ENCODE measurements at places on chromosomes 16 and 17.

DNA sequence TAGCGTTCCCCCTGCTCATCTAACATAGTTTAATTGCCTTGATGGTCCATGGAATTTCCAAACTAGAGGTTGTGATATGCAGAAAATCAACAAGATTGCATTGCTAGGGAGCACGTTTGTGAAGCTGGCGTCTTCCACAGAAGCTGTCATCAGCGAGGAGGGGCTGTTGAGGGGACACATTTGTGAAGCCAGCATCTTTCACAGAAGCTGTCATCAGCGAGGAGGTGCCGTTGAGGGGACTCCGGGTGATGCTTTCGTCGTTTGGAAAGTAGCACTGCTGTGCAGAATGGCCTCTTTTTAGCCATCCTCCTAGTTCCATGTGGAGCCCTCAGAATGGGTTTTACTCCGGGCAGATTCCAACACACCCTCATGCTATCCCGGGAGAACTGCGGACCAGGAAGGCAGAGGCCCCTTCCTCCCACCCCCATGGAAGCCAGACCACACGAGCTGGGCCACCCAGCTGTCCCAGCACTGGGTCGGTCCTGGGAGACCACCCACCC is 119.6 kb upstream of the CHMP6 start:
- DNase-seq, result no peak

- no peak for DNase-seq
These were observed 73.6 kb downstream of the SOCS1 start for GRCh38 chr16:11182411-11182810.

DNA sequence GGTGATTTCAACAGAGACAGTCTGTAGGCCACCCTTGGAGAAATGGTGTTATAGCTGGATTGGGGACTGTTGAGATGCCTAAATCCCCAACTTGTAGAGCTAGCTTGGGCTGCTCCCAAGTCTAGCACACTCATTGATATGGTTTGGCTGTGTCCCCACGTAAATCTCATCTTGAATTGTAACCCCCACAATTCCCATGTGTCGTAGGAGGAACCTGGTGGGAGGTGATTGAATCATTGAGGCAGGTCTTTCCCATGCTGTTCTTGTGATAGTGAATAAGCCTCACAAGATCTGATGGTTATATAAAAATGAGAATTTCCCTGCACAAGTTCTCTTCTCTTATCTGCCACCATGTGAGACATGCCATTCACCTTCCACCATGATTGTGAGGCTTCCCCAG is 536.0 kb downstream of the CDH13 start:
- no peak for DNase-seq

GRCh38 chr16:46976550-46976949 is 3.1 kb upstream of the DNAJA2 start:
- no peak for DNase-seq

DNA sequence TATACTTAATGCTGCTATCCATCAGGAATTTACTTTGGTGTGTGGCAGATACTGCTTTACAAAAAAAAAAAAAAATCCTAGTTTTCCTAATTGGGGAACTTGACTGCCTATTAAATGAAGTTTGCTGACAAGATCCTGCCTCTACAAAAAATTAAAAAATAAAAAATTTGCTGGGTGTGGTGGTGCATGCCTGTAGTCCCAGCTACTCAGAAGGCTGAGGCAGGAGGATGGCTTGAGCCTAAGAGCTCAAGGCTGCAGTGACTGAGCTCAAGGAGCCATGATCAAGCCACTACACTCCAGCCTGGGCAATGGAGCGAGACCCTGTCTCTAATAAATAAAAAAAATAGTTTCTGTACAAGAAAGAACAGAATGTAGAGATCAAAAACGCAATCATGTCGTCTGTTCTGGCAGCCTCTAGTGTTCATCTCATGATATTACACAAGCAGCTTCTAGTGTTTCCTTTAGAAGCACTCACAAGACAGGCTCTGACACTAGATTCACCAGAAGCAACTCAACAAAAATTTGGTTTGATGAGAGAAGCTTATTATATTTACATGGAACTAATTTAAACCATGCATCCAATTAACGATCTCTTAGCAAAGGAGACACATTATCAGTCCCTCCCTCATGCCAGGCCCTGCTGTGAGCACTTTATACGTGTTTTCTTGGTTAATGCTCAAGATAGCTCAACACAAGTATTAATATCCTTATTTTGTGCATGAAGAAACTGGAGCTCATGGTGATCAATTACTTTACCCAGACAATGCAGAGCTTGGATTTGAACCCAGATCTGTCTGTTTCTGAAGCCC is 6.8 kb upstream of the KRTAP17-1 start:
- no peak for DNase-seq

GRCh38 chr17:65277576-65277975 is 140.4 kb downstream of the RGS9 start:
- no peak for DNase-seq

- DNase-seq, result no peak
These were observed 24.5 kb downstream of the RCVRN start for GRCh38 chr17:9880582-9880999.

- no peak for DNase-seq
These were observed 101.4 kb downstream of the TNFRSF13B start for GRCh38 chr17:16870253-16871245.

DNA sequence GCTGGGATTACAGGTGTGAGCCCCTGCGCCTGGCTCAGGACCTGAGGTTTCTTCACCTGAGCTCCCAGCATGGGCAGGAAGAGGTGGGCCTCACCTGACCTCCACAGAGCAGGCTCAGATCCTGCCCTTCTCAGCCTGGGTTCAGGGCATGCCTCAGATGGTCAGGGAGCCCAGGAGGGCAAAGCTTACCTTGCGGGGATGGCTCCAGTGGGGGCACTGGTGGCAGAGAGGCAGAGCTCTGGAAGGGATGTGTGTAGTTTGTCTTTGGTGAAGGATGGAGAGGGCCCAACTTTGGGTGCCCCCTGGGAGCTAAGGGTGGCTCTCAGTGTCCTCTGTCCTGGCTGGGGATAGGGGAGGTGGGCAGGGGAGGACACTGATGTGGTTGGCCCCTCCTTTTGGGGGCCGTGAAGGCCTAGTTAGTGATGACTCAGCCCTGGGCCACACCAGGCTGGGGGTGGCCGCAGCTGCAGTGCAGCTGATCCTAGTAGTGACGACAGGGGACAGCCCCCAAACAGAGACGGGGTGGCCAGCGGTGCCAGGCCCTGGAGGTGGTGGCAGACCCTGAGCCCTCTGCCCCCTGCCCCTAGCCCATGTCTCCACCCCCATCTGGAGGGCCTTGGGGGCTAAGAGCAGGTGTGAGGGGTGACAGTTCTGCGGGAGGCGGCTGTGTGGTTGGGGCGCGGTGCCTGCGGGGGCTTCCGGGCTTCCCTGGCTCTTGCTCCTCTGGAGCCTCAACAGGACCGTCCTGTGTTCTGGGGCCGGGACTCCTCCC is 5.8 kb downstream of the NHERF2 start:
- DNase-seq, result no peak

GRCh38 chr17:13107676-13108235 is 89.9 kb upstream of the ELAC2 start:
- DNase-seq, result no peak
